Ovary (tissue), 10 donors: ENCODE measurements at places on chromosomes 3 and 15.

- DNase-seq: no peak
Observed at GRCh38 chr15:98767692-98768091, 119.4 kb downstream of the IGF1R start.

GRCh38 chr3:48634661-48635221 lies 520 bp downstream of the SLC26A6 start:
- DNase-seq: peak; percentile 58

DNA sequence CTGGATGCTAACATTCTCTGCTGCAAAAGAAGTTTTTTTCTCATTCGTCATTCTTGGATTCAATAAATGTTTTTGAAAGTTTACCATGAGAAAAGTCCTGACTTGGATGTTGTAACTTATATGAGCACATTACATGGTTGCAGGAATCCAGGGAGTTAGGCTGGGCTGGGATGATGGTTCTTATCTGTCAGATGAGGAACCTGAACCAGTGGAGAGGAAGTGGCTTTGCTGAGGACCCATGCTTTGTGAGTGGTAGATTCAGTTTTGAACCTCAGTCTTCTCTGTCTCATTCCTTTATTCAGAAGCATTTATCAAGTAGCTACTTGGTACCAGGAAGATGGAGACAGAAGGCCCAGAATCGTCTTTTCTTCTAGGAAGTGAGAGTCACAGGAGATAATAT lies 3.7 kb upstream of the GASK1A start:
- no peak for DNase-seq

DNA sequence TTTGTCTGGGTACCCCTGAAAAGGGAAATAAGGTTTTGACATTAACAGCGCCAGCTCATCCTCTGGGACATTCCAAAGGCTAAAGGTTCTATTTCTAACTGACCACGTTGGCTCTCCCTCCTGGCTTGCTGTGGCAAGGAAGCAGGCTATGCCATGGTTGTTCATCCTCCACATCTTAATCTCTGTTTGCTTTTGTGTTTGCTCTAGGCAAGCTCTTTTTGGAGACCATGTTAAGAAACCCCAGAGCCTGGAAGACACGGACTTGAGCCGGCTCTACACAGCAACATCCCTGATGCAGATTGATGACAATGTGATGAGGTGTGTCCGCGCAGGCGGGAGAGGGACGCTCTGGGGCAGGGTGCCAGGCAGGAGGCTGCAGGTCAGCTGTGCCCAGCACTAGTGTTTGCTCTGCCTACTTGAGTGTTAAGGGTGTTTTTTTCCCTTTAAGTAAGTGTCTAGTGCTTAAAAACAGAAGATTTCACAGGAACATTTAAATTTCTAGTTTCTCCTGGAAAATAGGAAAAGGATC lies 33.3 kb downstream of the RLBP1 start:
- DNase-seq: no peak

DNA sequence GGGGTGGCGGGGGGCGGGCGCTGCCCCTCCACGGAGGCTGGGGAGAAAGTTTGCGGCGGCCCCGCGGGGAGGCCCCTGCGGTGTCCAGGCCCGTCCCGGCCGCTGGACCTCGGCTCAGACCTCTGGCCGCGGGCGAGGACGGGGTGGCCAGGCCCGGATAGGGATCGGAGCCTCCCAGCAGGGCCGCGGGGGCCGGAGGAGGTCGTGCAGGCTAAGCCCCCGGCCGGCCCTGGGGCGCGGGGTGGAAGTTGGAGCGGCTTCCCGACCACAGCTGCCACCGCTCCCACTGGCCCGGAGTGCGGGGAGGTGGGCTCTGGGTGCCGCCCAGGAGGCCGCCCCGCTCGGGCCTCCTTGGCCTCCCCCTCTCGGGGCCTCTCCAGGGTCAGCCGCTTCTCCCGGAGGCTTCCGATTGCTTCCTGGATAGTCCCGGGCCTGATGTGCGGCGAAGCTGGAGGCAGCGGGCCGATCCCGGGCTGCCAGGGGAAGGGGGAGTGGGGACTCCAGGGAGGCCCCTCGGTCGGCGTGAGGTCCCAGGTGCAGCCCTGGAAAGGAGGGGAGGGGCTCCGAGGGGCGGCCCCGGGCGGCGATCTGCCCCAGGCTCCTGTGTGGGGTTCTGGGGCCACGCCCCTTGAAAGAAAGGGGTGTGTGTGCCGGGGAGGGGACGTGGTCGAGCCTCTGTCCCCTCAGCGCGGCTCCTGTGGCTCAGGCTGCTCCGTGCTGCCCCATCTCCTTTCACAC lies 907 bp downstream of the PLXNA1 start:
- DNase-seq: peak; percentile 60

- DNase-seq: no peak
Observed at GRCh38 chr3:144165482-144165881, 193.9 kb downstream of the DIPK2A start.

DNA sequence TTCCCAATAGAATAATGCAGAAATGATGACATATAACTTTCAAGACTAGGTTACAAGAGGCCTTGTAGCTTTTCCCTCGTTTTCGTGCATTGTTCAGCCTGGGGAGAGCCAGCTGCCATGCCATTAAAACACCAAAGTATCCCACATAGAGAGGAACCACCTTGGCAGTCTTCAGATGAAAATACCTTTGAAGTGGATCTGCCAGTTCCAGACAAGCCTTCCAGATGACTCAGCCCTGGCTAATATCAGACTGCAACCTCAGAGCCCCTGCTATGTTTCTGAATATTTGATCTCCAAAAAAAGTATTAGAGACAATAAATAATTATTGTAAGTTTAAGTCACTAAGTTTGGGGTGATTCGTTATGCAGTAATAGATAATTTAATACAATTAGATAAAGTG lies 294.3 kb upstream of the GBE1 start:
- DNase-seq: no peak

GRCh38 chr15:100784493-100785180 lies 95.0 kb upstream of the ALDH1A3 start:
- no peak for DNase-seq

- DNase-seq: no peak
Observed at GRCh38 chr15:48674876-48675275, 29.4 kb upstream of the FBN1 start.

- DNase-seq: no peak
Observed at GRCh38 chr3:78791753-78792152, 976.0 kb downstream of the ROBO1 start.

GRCh38 chr3:65265942-65266590 lies 578.3 kb upstream of the ADAMTS9 start:
- no peak for DNase-seq

GRCh38 chr3:45541326-45542321 lies 52.9 kb upstream of the LIMD1 start:
- no peak for DNase-seq

GRCh38 chr3:183870563-183870962 lies 14.1 kb downstream of the PARL start:
- no peak for DNase-seq

DNA sequence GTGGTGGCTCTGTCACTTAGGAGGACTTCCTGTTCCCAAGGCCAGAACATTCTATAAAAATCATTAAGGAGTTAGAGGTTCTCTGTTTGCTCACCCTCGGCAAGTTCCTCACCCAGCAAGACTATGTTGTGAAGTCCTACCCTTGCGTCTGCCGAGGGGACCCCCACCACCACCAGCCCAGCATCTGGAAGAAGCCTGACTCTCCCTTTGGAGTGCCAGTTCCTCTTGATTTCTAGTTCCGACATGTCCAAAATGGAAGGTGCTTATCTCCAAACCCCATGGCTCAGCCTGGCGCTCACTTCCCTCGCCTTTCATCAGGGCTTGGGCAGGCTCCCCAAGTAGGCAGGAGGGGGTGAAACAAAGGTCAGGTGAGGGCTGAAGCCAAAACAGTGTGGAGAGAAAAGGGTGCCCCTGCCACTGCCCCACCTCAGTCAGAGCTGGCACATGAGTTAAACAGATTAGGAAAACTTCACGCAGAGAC lies 41.0 kb downstream of the BHLHE40 start:
- no peak for DNase-seq

GRCh38 chr3:50194903-50195500 lies 3.6 kb downstream of the GNAT1 start:
- no peak for DNase-seq

DNA sequence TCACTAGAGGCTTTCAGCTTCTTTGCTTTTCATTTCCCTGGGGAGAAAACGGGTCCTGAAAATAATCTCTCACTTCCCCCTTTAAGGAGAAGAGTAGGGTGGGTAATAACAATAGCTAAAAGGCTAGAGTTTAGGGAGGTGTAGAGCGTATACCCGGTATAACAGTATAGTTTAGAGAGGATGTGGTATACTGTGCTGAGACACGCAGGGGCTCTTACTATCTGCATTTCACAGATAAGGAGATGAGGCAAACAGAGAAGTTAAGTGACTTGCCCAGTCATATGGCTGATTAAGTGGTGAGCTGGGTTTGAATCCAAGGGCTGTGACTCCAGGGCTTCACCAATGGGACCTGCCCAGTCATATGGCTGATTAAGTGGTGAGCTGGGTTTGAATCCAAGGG lies 15.0 kb upstream of the KCNMB3 start:
- no peak for DNase-seq

DNA sequence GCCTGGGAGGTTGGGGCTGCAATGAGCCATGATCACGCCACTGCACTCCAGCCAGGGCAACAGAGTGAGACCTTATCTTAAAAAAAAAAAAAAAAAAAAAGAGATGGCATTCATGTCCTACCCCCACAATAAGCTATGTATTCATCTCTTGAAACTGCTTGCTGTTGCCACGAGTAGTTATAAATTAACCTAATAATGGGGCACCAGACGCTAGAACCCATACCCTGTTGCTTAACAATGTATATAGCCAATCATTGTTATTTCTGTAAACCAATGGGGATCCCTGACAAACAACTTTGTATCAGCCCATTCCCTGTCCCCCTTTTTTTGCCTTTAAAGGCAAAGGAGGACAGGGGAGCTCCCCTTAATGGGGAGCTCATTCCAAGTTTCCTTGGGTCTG lies 2.8 kb upstream of the LACTB start:
- no peak for DNase-seq

- no peak for DNase-seq
Observed at GRCh38 chr15:52361494-52361893, 65.9 kb upstream of the MYO5C start.

- DNase-seq: no peak
Observed at GRCh38 chr3:55180161-55180560, 252.3 kb upstream of the LRTM1 start.

- DNase-seq: no peak
Observed at GRCh38 chr15:67422296-67422695, 98.6 kb upstream of the C15orf61 start.

GRCh38 chr3:94967196-94967595 lies 904.3 kb downstream of the NSUN3 start:
- DNase-seq: no peak

DNA sequence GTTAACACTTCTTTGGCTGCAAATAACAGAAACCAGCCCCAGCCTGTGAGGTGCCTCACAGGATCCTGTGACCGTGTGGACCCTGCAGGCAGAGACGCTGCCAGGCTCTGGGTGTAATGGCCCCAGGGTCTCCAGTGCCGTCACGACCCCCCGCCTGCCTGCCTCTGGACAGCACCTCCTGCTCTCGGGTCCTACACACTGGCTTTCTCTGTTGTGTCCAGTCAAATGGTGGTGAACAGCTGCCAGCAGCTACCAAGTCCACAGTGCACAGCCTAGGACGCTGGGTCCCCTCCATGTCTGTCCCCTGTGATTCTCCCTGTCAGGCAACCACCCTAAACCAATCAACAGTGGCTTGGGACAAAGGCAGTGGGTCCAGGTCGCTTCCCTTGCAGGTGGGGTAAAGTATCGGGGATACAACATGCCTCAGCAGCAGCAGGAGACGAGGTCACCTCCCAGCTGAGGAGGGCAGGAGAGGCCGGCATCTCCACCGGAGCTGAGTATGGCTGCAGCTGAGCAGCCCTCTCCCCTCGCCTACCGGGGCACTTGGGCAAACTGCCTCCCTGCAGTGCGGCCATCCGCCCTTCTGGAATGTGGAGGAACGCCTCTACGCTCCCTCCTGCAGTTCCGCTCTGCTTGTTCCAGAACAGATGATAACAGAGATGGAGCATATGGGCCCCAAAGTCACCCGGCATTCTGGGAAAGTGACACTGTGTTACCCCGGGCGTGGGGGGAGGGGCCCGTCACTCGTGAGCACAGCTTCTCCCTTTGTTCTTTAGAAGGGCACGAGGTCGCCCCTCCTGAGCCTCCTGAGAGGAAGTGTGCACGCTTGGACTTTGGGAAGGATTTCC lies 21.1 kb upstream of the SKOR1 start:
- DNase-seq: no peak

DNA sequence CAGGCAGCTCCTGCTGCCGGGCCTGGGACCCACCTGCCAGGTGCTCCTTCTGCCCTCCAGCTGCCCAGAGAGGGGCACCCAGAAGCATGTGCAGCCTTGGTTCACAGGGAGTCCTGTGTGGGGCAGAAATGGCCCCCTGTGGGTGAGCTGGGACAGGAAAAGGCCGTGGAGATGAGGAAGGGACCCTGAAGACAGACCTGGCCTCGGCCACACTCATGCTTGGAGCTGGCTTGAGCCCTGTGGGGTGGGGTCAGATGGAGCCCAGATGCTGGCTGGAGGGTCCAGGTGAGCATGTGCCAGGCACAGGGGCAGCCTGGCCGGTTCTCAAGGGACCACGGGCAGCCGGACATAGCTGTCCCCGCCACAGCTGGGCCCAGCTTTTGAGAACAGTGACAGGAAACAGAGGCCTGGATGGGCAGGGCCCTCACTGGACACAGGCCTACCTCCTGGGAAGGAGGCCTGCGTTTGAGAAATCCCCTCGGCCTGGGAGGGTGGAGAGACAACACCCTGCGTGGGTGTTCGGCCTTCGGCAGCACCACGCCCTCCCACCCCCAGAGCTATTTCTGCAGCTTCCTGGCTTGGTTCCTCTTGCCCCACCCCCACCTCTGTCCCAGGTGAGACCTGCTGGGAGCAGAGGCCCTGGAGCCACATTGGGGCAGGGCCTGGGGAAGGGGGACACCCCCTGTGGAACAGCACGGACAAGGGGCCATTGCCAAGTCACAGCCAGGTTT lies 132.6 kb upstream of the MEF2A start:
- peak; percentile 46 for DNase-seq

DNA sequence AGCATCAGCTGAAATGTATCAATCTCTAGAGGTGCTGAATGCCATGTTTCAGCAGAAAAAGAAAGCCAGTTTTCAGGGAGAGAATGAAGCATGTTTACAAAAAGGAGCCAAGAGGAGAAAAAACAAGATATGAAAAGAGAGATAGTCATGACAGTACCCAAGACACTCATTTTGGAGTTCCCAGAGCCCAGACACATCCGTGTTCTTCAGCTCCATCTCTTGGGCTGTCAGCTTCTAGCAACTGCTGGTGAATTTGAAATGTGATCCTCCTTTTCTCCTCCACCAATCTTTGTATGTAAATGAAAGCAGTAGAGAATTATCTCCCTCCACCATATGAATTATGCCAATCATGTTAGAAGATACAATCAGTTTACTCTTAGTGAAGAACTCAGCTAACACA lies 93.0 kb upstream of the SLC25A36 start:
- no peak for DNase-seq

GRCh38 chr3:46900356-46900755 lies 22.8 kb downstream of the PTH1R start:
- DNase-seq: no peak

GRCh38 chr3:169077394-169077906 lies 586.1 kb downstream of the MECOM start:
- DNase-seq: no peak

DNA sequence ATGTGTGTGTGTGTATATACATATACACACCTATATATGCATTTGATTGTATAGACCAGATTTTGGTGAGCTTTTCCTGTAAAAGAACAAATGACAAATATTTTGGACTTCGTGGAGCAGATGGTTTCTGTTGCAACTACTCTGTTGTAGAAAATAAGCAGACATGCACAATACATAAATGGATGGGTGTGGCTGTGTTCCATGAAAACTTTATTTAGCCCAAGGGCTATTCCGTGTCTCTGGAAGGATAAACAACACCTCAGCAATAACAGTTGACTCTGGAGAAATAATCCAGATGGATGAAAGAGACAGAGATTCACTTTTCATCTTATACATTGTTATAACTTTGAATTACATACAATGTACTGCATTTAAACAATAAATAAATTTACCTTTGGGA lies 441.4 kb downstream of the CNTN3 start:
- no peak for DNase-seq
